ENCODE measurements at places on chromosomes 7 and 10. TPM values are rescaled to one million over a fixed set of nuclear protein-coding genes. Genes with fewer than 3 reads are reported as not detected.

Gene OPN4
- not detected for total RNA-seq

Gene UCMA
- total RNA-seq = not detected

Gene BCL7B
- total RNA-seq = 20.0 TPM

Gene MBLAC1
- total RNA-seq = 2.5 TPM

Gene FAM13C
- total RNA-seq = 3.9 TPM

Gene ZNF511
- total RNA-seq = 23.6 TPM

Gene NODAL
- total RNA-seq = not detected

Gene MMS19
- 43.7 TPM for total RNA-seq

Gene CREB5
- 3.1 TPM for total RNA-seq

Gene ADGRA1
- not detected for total RNA-seq

Gene CYP2E1
- total RNA-seq = 0.50 TPM

Gene PRKCQ
- 0.26 TPM for total RNA-seq

Gene MBL2
- not detected for total RNA-seq

Gene AP3M1
- 28.4 TPM for total RNA-seq

Gene GPR85
- total RNA-seq = 9.2 TPM

Gene NPFFR1
- not detected for total RNA-seq

Gene TLL2
- total RNA-seq = 0.17 TPM

Gene HOXA2
- total RNA-seq = 1.0 TPM

Gene ITPRID1
- not detected for total RNA-seq

Gene ENO4
- under 0.01 TPM for total RNA-seq

Gene FANK1
- total RNA-seq = 2.6 TPM

Gene PRSS37
- total RNA-seq = not detected

Gene CLCN1
- total RNA-seq = under 0.01 TPM

Gene GIMAP5
- total RNA-seq = not detected

Gene GNGT1
- not detected for total RNA-seq

Gene SPDYE5
- total RNA-seq = not detected

Gene MCM10
- total RNA-seq = 0.83 TPM

Gene EXOC6
- 8.5 TPM for total RNA-seq

Gene VSTM2A
- not detected for total RNA-seq

Gene ADARB2
- total RNA-seq = not detected

Gene ABCB1
- total RNA-seq = 0.77 TPM

Gene MYOZ1
- 0.17 TPM for total RNA-seq

Gene ZCWPW1
- total RNA-seq = 2.8 TPM

Gene SFTPA1
- total RNA-seq = not detected

Gene ZNF485
- 3.5 TPM for total RNA-seq

Gene LBX1
- under 0.01 TPM for total RNA-seq

Gene AGR2
- not detected for total RNA-seq

Gene MEOX2
- total RNA-seq = 0.50 TPM

Gene TCERG1L
- not detected for total RNA-seq

Gene NFE2L3
- 5.4 TPM for total RNA-seq

Gene CNPY1
- not detected for total RNA-seq

Gene PAX4
- total RNA-seq = not detected

Gene ERV3-1
- total RNA-seq = 8.8 TPM

Gene AKR1D1
- not detected for total RNA-seq

Gene GRM3
- total RNA-seq = not detected

Gene NOS3
- total RNA-seq = 0.50 TPM

Gene NEUROG3
- not detected for total RNA-seq

Gene TNS3
- 52.6 TPM for total RNA-seq

Gene UNCX
- total RNA-seq = not detected

Gene RAB19
- not detected for total RNA-seq

Gene HMX2
- not detected for total RNA-seq

Gene HOXA13
- total RNA-seq = not detected

Gene SCRN1
- total RNA-seq = 86.5 TPM

Gene TMEM270
- not detected for total RNA-seq

Gene NOLC1
- total RNA-seq = 23.4 TPM

Gene VPS37D
- 6.2 TPM for total RNA-seq

Gene OPALIN
- total RNA-seq = not detected

Gene CAMK2B
- 0.26 TPM for total RNA-seq

Measured in fibroblast of lung (primary cell).